NCI-H82 (cell line): ENCODE measurements at places on chromosomes 3 and 15.

DNA sequence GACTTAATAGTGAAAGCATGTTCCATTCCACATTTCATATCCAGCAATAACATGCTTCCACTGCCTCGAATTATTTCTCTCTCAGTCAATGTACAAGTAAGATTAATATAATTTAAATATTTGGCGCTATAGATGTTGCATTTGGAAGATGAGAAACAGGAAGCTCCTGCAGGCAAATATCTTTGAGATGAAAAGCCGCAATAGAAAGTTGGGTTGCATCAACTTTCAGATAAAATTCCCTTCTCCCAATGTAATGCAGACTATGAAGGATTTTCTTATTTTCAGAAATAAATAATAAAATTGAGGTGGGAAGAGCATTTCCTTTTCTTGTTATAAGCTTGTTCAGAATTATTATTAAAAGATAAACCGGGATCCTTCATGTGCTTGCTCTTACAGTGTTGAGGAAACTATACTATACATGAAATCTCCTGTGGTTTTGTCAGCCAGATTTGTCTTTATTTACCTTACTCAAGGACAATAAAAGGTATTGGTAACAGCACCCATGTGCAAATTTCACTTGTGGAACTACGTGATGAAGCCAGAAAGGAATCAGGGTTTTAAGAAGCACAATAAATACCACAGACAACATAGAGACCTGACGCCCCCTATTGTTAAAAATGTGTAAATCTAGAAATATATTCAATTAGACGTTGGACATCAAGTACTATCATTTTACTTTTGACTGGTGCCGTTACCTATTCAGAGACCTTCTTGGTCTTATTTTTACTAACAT, 307.0 kb downstream of the ARPP21 start:
- peak; percentile 63 for DNase-seq

DNA sequence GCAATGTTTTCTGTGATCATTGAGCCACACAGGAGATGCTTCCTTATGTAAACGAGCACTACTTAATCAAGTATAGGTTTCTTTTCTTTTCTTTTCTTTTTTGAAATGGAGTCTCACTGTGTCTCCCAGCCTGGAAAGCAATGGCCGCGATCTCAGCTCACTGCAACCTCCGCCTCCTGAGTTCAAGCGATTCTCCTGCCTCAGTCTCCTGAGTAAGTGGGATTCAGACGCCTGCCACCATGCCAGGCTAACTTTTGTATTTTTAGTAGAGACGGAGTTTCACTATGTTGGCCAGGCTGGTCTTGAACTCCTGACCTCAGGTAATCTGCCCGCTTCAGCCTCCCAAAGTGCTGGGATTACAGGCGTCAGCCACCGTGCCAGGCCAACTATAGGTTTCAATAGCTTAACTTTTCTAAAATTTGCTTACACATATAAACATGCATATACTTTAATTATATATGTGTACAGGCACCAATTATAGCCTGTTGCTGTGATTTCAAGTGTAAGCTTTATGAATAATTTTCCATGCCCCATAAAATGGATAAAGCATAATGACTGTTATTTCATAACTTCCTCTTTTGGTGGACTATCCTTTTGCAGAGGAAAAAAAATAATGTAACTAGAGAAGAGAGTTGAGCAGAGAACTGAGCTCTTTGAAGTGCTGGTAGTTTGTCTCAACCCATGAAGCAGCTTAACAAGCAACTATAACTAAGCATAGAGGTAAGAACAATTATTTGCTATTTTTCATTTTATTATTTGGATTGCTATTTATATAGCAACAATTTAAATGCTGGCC, 24.8 kb upstream of the MBNL1 start:
- no peak for DNase-seq

GRCh38 chr15:57780471-57780870, 74.0 kb downstream of the POLR2M start:
- no peak for DNase-seq

- no peak for DNase-seq
Measured at GRCh38 chr3:129645286-129645685, 38.8 kb upstream of the PLXND1 start.

DNA sequence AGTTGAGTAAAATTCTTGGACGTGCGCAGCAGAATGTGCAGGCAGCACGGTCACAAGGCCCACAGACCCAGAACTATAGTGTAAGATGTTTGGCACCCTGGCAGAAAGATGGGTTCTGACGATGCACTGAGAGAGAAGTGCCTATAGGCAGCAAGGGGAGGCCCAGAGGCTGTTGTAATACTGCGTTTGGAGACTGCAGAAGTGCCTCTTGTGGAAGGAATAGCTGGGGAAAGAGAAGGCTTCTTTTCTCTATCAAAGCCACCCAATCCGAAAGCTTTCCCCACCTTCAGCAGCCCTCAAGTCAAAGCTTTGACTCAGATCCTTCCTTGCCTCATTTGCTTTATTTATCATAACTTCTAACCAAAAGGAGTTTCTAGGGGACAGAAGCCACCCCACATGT, 5.2 kb upstream of the SIN3A start:
- no peak for DNase-seq

DNA sequence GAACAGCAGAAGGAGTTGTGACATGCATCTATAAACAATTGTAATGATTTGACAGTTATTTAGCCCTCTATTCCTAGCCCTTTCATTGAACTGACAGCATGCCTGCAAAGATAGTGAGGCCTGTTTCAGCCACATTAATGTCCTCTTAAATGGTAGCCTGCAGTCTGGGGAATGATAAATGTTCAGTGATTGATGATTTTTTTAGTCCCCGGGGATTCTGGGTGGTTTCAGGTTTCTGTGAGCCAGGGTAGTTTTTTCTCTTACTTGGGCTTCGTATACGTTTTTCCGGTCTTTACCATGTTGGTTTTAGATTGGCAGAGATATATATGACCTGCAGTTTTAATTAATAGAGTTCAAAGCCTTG, 172.0 kb downstream of the TCF12 start:
- peak; percentile 83 for DNase-seq

DNA sequence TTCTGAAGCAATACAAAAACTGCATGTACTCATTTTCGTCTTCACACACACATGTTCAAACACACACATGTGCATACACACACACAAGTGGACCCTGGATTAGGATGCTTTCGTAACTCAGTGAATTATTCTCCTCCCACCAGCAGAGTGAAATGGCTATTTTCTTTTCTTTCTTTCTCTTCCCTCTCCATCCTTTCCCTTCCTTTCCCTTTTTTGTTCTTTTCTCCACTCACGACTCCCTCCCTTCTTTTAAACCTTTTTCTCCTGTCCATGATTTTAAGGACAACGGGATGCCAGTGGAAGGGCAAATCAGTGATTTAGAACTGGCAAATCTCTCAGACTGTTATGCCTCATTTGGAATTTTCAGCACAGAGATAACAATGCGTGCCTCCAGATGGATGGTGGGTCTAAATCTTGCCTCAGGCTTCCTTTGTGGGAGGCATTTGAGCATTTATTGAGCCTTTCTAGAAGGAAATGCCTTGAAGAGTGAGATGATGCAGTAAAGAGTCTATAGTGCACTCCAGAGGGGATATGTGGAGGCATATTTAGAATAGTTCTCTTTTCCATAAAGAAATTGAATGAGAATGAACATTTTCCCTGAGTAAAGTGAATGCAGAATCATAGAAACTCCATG, 130.4 kb upstream of the SLC7A14 start:
- DNase-seq: no peak

DNA sequence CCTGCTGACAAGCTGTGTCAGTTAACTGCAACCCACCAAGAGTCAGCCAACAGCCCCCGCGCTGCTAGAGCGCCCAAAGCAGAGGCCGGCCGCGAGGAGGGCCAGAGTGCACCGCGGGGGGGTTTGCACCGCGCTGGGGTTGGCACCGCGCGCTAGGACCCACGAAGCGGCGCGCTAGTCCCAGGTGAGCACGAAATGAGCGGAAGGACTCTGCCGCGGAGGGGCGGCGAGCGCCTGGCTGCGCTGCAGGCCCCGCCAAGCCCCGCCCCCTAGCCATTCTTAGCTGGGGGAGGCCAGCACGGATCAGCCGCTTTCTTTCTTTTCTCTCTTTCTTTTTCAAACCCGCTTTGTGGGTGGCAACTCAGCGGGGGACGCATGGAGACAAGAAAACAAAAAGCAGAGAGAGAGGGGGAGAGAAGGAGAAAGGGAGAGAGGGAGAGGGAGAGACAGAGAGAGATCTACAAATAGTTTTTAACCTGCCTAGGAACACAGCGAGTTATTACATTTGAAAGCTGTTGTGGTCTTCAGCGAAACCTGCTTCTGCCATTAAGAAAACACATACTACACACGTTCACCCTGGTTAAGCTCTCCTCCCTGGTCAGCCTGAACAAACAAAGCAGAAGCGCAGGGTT, 6.9 kb upstream of the FOXB1 start:
- DNase-seq: peak; percentile 64

DNA sequence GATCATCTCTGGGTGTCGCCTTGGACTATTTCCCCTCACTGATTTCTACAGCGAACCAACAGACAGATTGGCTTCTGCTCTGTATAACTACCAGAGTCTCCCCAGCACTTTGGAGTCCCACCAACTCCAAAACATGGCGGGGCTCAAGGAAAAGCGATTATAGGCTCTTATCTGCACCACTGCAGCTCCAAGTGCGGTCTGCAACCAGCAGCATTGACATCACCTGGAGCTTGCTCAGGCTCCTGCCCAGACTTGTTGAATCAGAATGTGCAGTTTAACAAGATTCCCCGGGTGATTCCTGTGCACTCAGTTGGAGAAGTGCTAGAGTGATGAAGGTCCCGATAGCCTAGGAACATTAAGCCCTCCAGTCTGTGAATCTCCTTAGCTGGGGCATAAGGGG, 9.0 kb downstream of the CCK start:
- DNase-seq: no peak

DNA sequence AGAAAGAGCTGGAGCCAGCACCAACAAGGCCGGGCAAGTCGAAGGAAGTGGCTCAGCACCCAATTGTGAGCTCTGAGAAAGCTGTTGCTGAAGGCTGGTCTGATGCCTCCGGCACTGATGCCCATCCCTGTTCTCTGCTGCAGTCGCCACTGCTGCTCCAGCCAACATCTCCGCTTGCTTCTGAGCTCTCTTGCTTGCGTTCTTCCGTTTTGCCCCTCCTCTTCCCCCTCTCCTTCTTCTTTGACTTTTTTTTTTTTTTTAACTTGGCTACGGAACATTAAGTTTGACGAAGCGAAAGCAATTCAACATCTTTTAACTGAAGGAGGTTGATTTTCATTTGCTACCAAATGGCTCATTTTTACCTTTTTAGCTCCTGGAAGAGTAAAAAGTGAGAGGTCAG, 442.9 kb downstream of the MCTP2 start:
- DNase-seq: no peak

DNA sequence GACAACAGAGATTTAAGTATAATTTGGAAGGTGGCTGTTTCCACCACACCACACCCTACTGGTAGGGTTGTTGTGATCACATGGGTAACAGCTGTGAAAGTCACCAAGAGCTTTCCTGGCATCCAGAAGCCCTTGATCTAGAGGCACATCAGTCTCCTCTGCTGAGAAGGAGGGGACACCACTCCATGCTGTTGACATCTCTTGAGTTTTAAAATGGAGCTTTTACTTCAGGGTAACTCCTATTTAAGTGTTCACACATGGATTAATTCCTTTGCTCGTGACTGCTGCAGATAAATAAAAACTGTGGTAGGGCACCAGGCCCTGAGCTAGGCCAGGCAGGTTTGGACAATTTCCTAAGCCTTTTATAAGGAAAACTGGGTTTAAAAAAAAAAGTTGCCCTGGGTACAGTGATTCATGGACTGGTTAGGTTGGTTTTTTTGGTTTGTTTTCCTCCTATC, 7.5 kb downstream of the EXOSC7 start:
- no peak for DNase-seq

DNA sequence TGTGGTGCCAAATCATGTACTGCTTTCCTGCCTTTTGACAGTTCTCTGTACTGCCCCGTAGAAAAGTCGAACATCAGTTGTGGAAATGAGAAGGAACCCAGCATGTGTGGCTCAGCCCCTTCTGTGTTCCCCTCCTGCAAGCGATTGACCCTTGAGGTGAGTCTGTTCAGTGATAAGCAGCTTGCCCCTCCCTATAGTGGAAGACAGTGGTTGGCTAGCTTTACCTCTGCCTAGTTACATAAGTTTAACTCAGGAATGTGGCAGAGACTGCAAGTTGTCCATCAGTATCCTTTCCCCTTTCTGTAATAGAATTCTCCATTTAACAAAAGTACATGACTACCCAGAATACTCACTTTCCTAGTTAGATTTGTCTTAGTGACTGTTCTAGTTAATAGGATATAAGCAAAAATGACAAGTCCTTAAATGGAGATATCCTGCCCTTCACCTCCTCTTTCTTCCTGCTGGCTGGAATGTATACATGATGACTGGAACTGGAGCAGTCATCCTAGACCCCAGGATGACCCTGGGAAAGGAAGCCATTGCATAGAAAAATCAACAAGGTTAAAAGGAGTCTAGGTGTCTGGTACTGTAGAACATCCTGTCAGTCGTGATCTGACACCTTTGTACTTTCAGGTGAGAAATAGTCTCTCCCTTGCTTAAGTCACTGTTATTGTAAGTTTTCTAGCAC, 10.6 kb downstream of the SETMAR start:
- no peak for DNase-seq

GRCh38 chr3:71360180-71360579, 223.3 kb downstream of the FOXP1 start:
- DNase-seq: no peak

GRCh38 chr3:177055605-177056571, 141.4 kb downstream of the TBL1XR1 start:
- peak; percentile 57 for DNase-seq

DNA sequence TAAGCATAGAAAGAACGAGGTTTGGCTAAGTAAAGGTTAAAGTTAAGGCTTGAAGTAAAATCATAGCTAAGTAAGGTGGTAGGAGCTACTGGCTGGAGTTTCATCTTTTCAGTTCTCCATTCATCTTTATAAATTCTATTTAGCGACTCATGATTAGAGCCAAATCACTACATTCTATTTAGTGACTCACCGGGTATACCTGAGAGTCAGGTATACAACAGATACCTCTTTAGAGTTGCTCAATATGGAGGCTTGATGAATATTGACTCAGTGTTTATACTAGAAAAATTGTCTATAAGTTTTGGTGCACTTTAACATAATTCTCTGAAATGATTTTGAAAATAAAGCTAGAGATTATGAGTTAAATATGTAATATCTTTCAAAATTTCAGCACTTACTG, 328.8 kb upstream of the GRM7 start:
- DNase-seq: no peak

- DNase-seq: no peak
Measured at GRCh38 chr3:172309059-172309458, 139.2 kb downstream of the GHSR start.

DNA sequence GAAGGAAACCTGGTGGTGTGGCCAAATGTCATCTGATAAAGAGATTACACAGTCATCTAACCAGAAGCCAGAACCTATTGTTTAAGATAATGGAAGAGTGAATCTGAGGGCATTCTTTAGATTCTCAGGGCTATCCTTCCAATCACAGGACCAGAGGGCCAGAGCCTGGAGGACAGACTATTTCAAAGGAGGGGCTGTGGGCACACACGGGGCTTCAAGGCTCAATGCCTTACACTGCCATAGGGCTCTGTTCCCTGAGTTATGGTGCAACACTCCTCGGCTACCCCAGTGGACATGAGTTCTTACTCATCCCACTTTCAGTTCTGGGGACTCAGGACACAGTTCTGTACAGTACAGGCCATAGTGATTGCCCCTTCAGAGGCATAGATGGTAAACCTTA, 343.9 kb upstream of the ALCAM start:
- DNase-seq: no peak
